ENCODE measurements at places on chromosomes 5 and 9.

DNA sequence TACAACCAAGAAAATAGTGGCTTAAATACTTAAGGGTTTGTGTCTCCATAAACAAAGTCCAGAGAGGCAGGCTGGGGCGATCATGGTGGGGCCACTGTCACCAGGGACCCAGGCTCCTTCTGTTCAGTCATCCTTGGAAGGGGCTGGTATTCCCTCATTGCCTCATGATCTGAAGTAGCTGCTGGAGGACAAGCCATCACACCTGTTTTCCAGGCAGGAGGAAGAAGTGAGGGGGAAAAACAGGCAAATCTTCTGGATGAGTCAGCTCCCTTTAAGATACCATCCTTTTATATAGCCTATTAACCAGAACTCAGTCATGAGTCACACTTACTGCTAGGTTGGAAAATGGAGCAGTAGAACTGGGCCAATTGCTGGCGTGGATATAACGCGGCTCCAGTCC lies 92.3 kb downstream of the DAP start:
- DNase-seq = no peak

DNA sequence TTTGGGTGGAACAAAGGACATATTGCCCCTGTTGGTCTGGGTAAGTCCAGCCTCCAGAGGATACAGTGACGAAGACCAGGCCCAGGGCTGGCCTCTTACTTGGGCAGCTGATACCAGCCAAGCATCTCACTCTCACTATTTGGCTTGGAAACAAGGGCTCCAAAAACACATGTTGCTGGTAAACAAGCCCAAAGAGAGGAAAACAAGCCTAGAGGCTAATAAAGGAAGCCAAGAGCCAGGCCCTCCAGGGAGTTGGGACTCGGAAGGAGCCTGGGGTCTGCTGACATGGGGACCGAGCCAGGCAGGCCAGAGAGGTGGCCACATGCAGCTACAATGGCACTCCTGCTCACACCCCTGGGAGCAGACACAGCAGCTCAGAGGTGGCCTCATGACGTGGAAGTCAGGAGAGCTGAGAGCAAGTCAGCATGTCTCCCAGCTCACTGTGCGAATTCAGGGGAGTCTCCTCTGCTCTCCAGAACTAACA lies 5.7 kb downstream of the SPARC start:
- DNase-seq = no peak

GRCh38 chr5:139308797-139309196 lies 15.3 kb downstream of the MATR3 start:
- DNase-seq = no peak

GRCh38 chr9:93185266-93186214 lies 1.6 kb downstream of the WNK2 start:
- no peak for DNase-seq

GRCh38 chr5:25286319-25286718 lies 641.5 kb upstream of the CDH10 start:
- DNase-seq = no peak

GRCh38 chr5:66741394-66741793 lies 145.2 kb downstream of the MAST4 start:
- no peak for DNase-seq

DNA sequence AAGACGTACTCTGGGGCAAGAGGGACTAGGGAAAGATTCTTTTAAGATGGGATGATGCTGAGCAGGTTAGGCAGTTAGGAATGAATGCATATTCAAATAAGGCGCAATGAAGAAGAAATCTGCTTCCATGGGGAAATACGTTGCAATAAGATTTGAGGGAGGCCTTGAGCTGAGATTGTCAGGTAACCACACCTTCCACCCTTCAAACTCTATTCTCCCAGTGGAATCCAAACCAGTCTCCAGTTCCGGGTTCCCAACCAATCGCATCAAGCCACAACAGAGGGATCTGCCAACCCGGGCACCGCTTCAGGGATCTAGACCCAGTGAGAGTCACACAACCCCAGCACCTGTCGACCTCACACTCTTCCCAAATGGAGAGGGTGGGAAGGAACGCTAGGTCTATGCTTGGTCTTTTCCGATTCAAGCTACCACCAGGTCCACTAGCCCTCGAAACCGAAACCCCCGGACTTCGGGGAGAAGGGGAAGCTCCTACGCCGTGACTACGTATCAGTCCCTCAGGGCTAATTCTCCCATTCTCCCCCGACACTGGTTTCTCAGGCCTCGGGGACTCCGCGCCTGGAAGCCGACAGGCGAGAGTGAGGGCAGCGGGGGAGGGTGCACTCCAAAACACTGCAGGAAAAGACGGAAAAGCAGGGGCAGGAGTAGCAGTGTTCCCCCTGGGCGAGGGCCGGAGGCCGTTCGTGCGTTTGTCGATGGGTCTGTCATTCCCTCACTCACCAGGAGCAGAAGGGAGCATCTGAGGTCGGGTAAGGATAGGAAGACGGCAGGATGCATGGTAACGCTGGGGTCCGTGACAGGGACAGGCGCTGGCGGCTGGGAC lies 534 bp downstream of the ERP44 start:
- peak; percentile 76 for DNase-seq

DNA sequence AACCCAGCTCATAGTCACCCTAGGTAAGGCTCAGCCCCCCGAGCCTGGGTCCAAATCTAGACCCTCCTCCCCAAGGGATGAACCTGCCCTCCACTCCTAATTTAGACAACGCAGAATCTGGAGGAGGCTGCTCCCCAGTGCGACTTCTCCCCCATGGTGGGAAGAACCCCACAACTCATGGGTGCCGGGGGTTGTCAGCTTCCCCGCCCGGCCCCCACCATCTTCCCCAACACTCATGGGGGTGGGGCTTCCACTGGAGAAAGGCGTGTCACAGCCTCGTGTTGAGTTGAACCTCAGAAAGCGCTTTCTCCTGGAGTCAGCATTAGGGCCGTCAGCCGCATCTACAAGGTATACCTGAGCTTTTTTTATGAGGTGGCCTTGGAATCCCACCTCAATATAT lies 66.9 kb downstream of the IRX2 start:
- peak; percentile 40 for DNase-seq

All from coronary artery (tissue), 2 donors.